ENCODE measurements at places on chromosomes 6 and 20.

DNA sequence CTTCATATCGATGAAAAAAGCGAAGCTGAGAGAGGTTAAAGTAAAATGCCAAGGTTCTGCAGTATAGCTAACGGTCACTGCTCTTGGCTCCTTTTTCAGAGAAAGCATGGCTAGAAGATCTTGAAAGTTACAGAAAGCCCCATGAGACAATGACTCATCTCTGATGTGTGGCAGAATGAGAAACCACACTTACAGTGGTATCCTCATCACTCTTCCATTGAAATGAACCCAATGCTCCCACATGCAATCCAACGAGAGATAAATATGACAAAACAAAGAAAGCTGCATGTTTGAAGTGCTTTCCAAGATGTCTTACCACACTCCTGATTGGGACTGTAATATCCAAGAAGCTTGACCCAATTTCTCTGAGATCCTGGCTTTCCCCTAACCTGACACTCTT lies 694.9 kb downstream of the PRKN start:
- DNase-seq, result no peak

DNA sequence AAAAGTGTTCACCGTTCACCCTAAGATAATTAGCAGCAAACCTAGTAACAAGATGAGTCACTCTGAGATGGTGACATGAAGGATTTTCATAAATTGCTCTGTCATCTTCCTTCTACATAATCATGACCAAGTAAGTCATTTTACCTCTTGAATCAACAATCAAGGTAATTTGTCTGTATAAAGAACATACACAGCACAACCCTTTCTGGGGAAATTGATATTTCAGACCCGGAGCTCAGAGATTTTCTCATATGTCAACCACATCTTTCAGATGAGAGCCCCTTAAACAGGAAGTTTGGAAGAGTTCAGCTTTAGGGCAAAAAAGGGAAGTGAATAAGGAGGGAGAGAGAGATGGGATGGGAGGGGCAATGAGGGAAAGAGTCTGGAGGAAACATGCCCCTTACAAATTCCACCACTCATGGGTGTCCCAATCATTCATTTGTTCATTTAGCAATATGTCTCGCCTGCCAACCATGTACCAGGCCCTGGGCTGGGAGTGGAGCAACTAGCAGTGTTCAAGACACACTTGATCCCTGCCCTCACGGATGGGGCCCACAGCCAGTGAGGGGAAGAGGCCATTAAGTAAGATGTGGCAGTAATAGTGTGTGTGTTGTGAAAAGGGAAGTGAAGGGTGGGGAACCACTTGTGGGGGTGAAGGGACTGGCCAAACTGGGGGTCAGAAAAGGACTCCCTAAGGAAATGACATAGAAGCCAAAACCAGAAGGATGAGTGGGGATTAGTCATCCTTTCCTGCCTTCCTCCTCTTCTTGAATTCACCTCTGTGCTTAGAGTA lies 190.9 kb downstream of the MAFB start:
- DNase-seq, result no peak

DNA sequence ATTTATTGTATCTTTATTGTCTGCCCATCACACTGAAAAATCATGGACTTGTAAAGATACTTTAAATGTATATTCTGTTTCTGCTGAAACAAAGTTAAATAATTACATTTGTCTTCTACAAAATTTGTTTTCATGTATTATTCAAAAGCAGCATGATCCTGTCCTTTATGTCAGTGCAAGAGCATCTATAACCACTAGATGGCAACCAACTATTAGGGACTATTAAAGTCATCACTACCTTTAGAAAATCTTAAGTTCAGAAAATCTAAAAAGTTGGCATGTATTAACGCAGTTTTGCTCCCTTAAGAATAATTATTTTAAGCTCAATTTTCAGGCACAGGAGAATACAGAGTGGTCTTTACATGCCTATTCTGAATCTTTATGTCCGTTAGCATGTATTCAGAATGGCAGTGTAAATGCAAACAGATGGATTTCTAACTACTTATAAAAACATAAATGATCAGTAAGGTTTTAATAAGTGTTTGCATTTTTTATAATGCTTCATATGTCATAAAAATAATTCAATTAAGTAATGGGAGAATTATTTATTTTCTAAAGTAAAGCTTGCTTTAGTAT lies 17.8 kb downstream of the TMEM30A start:
- DNase-seq, result peak; percentile 45

GRCh38 chr20:36890586-36890985 lies 14.6 kb downstream of the TLDC2 start:
- no peak for DNase-seq

- no peak for DNase-seq
Measured at GRCh38 chr6:44073612-44074438, 53.4 kb downstream of the MRPL14 start.

DNA sequence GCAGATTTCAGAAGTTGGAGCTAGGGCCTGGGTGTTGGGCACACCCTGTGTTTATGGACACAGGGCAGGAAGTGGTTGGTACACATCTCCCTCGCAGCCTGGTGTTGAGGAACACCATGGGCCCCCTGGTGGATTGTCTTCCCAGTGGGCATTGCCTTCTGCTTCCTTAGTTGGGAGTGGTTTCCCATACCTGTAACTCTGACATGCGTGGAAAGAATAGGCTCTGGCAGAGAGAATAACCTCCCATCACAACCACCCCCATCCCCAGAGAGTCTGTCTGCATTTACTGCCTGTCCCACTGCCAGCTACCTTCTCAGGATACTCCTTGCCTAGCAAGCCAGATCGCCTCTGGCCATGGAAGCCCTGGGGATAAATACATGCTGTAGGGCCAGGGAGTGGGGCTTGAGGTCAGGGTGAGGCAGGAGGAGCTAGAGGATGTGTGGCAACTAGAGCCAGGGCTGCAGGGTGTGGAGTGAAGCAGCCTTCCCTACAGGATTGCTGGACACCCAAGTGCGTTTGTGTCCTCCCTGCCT lies 14.7 kb downstream of the LRRC73 start:
- DNase-seq, result no peak

GRCh38 chr6:7147051-7147671 lies 39.4 kb downstream of the RREB1 start:
- no peak for DNase-seq

- no peak for DNase-seq
Measured at GRCh38 chr6:139600919-139601475, 226.5 kb upstream of the CITED2 start.

DNA sequence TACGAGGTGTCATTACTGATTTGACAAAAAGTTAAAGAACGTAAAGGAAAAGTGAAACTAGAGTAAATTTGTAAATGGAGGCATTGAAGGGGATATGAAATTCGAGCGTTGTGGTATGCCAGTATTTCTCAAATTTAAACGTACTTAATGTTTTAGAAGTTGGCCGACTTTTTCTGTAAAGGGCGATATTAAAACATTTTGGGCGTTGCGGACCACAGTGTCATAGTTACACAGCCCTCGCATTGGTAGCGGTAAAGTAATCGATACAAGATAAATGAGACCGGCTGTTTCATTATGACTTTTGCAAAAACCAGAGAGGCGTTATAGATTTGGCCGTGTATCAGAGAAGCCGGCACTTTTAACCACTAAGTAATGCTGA lies 39.6 kb downstream of the OR2B2 start:
- no peak for DNase-seq

DNA sequence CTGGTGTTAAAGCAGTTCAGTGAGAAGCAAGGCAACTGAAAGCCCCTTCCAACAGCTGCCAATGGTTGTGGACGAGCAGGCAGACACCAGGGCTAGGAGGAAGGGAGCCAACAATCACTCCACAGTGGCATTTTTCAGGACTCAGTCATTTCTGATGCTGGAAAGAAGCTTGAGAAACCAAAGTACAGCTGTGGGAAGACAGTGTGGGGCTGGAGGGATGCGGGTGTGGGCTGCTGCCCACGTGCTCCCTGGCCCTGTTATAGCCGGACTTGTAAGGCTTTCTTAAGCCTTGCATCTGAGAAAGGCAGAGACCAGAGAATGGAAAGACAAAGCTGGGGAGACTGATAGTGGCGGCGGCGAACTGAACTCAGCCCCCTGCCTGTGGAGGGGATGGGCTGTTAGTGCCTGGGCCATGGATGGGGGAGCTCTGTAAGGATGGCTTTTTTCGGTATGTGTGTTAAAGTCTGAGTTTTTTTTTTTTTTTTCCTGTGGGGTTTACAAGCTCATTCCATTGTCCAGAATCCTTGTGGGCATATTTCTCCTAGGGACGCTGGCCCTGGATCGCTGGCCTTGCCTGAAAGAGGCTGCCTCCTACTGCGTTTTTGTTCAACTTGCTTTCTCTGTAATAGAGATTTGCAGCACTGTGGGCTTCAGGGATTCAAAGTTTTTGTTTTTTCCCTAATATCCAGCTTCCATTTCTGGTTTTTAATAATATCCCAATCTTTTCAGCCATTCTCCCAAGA lies 91.7 kb downstream of the GJA10 start:
- DNase-seq, result peak; percentile 37

DNA sequence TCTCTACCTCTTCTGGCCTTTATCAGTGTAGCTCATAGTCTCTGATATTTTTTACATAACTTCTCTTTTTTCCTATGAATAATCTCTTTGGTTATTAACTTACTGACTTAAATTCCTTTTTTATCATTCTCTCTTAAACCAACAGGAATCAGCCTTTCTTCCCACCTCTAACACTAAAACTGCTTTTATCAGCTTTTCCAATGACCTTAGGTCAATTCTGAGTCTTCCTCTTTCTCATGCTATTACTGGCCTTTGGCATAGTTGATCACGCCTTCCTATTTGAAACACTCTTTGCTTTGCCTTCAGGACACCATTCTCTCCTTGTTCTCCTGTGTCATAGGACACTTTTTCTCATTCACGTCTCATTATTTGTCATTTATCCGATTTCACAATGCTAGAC lies 8.1 kb upstream of the HINT3 start:
- no peak for DNase-seq

- DNase-seq, result no peak
Measured at GRCh38 chr6:25315194-25316177, 36.3 kb downstream of the CARMIL1 start.

- no peak for DNase-seq
Measured at GRCh38 chr6:38137608-38138265, 318.2 kb downstream of the ZFAND3 start.

GRCh38 chr6:168208854-168209253 lies 110.7 kb downstream of the DACT2 start:
- no peak for DNase-seq

- peak; percentile 86 for DNase-seq
Measured at GRCh38 chr6:56091159-56091869, 156.1 kb downstream of the COL21A1 start.

- DNase-seq, result no peak
Measured at GRCh38 chr6:37251211-37251780, 6.3 kb upstream of the TBC1D22B start.

DNA sequence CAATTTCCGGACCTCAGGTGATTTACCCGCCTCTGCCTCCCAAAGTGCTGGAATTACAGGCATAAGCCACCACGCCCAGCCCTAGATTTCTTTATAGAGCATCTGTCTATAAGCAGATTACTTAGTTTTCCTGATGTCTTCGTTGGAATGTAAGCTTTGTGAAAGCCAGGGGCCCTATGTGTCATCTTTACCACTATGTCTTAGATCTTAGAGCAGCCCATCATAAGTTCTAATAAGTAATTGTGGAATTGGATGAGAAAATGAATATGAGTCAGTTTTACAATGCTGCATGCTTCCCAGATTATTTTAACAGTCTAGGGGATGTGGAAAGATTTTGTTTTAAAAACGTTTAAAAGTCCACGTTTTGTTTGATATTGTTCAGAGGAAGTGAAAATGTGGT lies 9.1 kb upstream of the ZBTB2 start:
- DNase-seq, result no peak

DNA sequence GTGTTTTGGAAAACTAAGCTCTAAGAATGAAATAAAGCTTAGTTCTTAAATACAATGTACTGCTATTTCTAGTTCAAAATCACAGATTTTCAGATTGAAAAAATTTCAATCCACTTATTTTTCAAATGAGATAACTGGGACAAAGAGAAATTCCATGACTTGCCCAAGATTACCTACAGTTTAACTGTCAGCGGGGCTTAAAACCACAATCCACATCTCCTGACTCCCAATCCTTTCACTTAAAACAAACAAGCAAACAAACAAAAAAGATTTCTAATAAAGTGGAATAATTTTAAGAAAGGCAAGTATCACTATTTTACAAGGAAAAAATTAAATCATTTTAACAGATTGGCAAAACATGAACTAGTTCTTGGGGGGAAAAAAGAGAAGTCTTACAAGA lies 4.2 kb downstream of the PHIP start:
- no peak for DNase-seq

DNA sequence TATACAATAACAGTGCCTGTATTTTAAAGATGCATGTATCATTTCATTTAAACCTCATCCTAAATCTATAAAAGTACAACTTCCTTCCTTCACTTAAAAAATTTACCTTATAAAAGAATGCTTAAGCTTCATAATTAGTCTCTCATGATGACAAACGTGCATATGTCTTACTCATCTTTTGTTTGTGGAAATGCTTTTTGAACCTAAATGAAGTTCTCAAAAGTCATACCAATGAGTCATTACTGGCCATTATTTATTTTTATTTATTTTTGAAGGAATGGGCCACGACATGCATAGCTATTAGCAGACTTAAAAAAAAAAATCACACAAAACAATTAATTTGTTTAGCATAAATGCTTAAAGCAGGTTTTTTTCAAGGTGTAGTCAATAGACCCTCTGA lies 3.7 kb downstream of the TFB1M start:
- no peak for DNase-seq

GRCh38 chr6:1554476-1555310 lies 55.0 kb upstream of the FOXC1 start:
- peak; percentile 30 for DNase-seq

DNA sequence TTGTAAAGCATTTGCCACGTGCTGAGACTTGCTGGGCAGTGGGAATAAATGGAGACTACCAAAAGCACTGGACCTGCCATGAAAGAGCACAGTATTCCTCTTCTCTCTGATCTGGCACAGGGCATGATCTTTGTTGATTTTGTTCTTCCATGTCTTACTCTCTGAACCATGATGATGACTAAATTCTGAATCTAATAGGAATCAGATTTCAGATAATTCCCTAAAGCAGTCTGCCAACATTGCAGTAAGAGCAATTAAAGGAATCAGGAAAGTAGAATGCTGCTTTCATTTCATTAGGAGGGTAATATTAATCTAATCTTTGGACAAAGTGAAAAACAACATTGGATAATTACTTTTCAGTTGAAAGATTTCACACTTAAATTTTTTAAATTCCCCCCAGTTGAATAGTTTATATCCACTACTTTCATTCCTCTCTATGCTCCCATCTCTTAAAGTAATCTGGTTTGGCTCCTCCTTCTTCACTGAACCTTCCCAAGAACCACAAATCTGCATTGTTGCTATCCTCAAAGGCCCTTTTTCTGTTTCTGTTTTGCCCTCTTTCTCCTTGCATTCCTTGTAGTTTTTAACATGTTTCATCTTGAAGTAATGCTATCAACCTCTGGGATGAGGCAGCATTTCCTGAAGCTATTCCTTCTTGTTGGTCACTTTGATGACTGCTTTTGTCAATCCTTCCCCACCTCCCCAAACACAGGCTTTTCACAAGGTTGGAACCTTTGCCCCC lies 243.2 kb upstream of the TENT5A start:
- DNase-seq, result no peak

GRCh38 chr6:52511572-52512151 lies 65.2 kb downstream of the TRAM2 start:
- DNase-seq, result no peak

Measured in fibroblast of the conjunctiva (primary cell).